ENCODE measurements at places on chromosomes 11 and 22. TPM values are rescaled to one million over a fixed set of nuclear protein-coding genes. Genes with fewer than 3 reads are reported as not detected.
A peak's percentile ranks its signal among the peaks of the same experiment; 100 is the strongest.

DNA sequence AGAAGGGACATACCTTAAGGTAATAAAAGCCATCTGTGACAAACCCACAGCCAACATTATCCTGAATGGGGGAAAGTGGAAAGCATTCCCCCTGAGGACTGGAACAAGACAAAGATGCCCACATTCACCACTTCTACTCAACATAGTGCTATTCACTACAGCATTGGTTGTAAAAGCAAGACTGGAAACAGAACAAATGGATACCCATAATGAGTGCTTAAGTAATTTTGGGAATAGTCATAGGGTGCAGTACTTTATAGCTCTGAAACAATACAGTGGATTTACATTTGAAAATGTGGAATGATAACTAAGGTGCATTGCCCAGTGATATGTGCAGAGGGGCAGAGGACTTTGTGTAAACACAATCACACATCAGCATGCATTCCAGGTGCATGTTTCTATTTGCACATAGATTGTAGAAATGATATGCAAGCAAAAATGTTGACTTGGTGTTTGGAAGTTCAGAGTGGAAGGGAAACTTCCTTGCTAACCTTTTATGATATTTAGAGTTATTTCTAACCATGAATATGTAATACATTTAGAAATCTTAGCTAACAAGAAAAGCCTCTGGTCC is 112.3 kb downstream of the IGLL1 start:
- DNase-seq = no peak

- no peak for DNase-seq
Measured at GRCh38 chr11:125770583-125770982, 8.0 kb downstream of the PATE2 start.

DNA sequence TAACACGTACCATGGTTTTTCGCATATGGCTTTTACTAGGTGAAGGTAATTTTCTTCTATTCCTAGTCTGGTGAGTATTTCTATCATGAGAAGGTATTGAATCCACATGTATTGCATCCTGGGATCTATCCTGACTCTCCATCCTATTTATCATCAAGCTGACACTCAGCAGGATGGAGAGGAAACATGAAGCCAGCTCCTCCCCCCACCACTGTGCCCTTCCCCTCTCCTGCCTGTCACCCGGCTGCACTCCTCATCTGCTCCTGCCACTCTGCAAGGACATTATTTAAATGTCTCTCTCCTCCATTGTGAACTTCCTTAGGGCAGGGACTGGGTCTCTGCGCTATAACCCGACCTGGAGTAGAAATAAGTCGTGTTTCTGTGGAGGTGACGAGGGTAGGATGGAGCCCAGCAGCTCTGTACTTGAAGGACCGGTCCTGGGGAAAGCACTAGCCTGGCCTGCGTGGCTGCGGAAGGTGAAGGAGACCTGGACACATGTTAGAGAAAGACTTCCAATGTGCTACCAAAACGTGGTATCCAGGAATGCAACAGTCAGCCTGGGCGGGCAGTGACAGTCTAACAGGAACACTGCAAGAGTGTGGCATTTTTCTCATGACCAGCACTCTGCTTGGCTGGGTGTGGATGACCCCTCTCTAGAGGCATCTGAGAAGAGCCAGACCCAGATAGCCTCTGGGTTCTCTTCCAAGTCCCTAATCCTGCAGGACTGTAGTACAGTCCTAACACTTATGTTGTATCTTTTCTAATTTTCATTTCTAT is 111.2 kb downstream of the MICAL3 start:
- DNase-seq = peak; percentile 65

- DNase-seq = no peak
Measured at GRCh38 chr11:66495401-66495854, 15.0 kb upstream of the BBS1 start.

GRCh38 chr11:34251589-34251980 is 106.2 kb downstream of the ABTB2 start:
- DNase-seq = no peak

- no peak for DNase-seq
Measured at GRCh38 chr11:19910931-19911330, 198.3 kb downstream of the NAV2 start.

- DNase-seq = no peak
Measured at GRCh38 chr11:134272381-134273316, 3.5 kb upstream of the GLB1L3 start.

DNA sequence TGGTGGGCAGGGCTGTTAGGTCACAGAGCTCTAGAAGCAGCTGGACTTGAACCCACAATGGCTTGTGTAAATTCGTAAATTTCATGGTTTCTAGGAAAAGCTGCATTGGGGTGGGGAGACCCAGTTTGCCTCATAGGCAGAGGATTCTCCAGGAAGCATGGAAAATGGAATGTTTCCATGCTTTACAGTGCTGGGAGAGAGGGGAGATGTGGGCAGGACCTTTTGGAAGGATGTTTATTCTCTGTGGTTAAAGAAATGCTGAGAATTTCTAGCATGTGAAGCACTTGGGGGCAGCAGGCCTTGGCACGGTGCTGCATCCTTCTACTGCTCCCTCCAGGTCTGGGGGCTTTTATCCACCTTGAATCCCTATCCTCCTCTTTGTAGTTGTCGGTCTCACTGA is 46.3 kb downstream of the TRAF6 start:
- no peak for DNase-seq

The MEI1 gene
- total RNA-seq = not detected

The LRRN4CL gene
- 3.7 TPM for total RNA-seq

The CLMP gene
- total RNA-seq = 3.6 TPM

The MTCH2 gene
- 72.2 TPM for total RNA-seq

All from gastrocnemius medialis (tissue), 4 donors.